ENCODE measurements at places on chromosomes 6 and 20. TPM values are rescaled to one million over a fixed set of nuclear protein-coding genes. Genes with fewer than 3 reads are reported as not detected.

- DNase-seq: no peak
Measured at GRCh38 chr6:137910424-137910834, 43.4 kb downstream of the TNFAIP3 start.

- DNase-seq: no peak
Measured at GRCh38 chr6:163529605-163530004, 115.1 kb downstream of the QKI start.

DNA sequence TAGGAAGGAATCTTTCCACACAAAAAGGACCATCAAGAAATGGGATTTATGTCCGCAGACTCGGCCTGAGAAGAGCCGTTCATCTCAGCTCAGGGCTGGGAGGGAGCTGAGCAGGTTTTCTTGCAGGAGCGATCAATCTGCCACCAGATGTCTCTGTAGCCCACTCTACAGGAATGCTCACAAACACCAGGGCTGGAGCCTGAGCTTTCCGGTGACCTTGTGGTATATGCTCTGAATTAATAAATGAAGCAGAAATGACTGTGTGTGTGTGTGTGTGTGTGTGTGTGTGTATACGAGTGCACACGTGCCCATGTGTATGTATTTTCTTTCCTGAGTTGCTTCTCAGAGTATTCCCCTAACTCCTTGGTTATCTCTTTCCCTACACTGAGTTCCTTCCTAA is 12.0 kb downstream of the CD83 start:
- peak; percentile 67 for DNase-seq

DNA sequence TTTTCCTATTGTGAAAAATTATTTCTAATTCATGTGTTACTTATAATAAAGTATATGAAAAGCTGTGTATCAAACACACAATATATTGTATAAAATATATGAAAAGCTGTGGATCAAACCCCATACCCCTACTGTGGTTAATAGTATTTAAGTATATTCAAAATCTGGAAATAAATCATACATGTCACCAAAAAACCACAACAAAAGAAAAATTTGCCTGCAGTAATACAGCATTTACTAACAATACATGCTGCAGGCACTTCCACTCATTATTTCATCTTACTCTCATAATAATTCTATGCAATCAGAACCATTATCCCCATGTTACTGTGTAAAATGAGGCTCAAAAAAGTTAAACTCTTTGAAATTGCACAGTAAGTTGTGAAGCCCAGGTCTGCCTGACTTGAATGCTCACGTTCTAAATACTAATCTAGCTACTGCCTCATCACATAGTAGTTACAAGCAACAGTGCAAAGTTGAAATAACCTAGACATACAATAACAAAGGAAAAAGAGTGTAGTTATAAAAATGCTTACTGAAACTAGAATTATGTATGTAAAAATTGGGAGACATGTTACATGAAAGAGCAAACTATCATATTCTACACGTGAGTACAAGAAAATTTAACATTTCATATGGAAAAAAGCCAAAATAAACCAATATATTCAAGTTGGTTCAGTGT is 61.7 kb downstream of the FAM217A start:
- DNase-seq: no peak

Gene GPLD1
- 3.9 TPM for polyA plus RNA-seq

Gene LHFPL5
- not detected for polyA plus RNA-seq

DNA sequence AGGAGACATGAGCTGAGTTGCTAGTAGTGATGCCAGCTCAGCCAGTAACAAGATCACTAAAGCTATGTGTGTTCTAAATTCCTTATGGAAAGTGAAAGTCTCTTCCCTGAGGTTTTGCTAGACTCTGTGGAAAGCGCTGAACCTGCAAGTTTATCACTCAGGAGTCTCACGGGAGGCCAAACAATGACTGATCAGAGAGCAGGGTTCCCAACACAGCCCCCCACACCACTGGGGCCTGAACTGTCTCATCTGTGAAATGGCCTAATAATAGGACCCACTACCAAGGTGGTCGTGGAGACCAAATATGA is 19.9 kb downstream of the ACSS1 start:
- DNase-seq: no peak

- DNase-seq: no peak
Measured at GRCh38 chr6:146210406-146211083, 181.7 kb downstream of the GRM1 start.

Gene SPAG4
- polyA plus RNA-seq: 2.8 TPM

DNA sequence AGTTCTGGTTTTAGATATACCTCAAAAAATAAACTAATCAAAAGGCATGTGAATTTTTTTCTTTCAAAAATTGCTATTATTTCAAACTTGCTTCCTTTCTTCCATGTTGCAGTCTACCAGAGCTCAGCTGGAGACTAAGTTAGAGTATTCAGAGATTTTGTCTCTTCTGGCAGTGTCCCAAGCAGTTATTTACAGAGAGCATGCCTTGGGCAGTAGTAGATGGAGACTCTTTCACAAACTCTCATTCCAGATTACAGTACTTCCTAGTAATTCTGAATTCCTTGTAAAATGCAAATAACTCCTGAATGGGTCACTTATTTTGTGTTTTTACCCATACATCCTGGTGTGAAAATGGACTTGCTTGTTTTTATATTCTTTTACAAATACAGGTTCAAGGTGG is 703.4 kb downstream of the EPHA7 start:
- DNase-seq: no peak

Gene GPR63
- 3.2 TPM for polyA plus RNA-seq

GRCh38 chr6:97053643-97054411 is 129.3 kb downstream of the KLHL32 start:
- DNase-seq: no peak

Gene MPIG6B
- polyA plus RNA-seq: 1.6 TPM

DNA sequence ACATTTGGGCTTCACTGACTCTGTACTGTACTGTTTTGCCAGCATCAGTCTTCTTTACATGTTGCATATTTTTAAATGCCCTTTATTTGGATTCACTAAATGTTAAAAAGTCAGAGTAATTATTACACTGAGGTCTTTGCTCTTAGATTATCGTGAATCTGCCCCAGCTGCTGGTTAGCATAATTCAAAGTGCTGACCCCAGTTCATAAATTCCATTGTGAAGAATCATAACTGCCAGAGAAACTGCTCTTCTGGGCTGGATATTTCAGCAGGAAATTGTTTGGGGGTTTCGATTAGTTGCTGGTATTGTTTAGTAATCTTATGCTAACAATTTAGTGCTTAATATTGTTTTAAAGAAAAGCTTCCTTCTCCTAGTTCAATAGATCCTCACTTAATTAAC is 682.1 kb upstream of the MAP3K7 start:
- DNase-seq: no peak

DNA sequence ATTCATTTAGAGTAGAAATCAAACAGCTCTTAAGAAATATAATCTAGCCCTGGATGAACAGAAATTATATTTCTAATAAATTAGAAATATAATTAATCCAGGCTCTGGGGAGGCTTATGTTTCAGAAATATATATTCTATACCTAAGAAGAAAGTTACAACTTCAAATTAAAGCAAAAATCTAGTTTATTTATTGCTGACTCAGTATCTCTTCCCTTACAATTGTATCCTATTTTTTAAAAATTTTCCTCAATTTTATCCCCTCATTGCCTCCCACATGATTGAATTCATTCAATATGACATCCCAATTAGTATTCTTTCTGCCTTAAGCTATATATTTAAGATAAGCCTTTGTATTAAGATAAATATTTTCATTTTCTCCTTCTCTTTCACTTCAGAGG is 71.4 kb downstream of the HS3ST5 start:
- no peak for DNase-seq

DNA sequence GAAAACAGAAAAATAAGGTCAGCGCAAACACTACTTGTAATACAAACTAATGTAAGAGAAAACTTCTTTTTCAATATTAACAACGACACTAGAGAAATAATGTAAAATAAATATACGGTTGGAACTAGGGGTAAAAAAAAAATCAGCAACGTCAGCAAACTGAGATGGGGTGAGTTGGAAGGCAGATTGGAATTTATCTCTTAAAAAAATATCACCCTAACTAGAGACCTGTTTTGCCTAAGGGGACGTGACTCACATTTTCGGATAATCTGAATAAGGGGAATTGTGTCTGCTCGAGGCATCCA is 705 bp upstream of the UTRN start:
- no peak for DNase-seq

Gene AGER
- polyA plus RNA-seq: 15.5 TPM

- no peak for DNase-seq
Measured at GRCh38 chr6:119390247-119390793, 40.8 kb upstream of the MAN1A1 start.

DNA sequence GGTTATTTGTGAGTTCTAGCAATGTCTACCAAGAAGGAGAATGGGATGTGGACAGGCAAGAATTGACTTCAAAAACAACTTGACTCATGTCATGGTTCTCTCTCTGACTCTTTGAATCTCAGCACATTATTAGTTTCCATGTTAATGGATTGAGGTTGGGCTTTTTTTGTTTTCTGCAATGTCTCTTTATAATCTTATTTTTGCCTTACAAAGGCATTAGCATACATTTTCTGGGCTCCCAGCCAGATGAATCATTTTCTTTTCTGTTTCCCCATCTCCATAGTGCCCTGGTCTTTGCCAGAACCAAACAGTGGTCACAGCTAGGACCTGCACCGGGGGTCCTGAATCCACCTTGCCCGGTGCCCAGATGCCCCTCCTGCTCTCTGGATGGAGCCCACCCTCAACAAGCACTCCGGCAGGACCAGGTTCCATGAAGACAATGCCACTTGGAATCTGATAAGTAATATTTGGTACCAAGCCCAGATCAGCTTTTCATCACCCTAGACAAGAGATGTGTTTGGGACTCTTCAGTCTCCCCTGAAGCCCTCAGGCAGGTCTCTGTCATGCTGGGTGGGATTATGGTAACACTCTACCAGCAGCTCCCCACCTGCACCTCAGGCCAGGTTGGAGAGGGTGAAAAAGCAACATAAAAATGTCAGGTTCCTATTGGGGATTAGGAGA is 266.7 kb upstream of the SULF2 start:
- DNase-seq: no peak

GRCh38 chr20:49219924-49220831 is 962 bp downstream of the DDX27 start:
- DNase-seq: no peak

DNA sequence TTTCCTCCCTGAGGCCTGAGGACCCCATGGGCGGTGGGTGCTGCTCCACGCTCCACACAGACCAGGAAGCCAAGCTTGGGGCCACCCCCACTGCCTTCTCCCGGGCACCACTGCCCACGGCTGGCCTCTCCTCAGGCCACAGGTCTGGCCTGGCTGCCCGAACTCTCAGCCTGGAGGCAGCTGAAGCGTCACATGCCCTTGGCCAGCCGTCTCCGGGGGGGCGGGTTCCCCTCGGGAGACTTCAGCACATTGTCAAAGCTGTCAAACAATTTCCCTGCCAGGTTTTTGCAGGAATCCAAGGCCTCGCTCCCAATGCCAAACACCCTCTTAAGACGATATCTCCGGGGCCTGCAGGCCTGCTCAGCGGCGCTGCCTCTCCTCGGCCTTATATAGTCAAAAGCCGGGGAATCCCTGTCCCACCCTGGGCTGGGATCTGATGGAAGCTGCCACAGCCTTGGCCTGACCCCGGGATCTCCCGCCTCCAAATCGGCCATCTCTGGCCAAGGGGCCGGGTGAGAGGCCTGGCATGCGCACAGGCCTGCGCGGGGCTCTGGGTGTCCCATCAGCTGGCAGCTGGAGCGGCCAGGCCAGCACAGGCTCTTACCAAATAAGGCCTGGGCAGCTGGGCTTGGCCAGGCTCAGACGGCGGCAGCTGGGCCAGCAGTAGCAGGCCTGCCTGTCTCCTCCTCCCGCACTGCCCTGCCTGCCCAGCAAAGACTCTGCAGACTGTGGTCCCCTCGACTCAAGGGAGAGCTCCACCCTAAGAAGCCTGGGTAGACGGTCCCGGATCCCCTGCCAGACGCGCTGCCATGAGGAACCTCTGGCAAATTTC is 49.7 kb downstream of the RBM38 start:
- no peak for DNase-seq

Gene BMP7
- polyA plus RNA-seq: 69.9 TPM

DNA sequence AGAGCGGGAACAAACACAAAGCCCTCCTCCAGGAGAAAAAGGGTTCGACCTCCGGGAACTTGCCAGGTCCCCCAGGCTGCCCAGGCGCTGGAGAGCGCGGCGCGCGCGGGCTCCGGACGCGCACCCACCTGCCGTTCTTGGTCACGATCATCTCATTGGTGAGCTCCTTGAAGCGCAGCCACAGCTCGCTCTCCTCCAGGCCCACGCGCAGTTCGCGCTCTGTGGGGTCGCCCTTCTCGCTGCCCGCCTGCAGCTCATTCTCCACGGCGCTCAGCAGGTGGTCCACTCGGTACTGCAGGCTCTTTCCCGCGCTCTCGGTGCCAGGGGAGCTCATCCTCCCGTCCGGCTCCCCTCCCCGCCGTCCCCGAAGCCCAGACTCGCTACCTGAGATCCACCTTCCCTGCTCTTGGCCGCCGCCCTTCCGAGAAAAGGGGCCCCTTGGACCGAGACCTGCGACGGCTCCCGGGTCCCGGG is 356 bp downstream of the TBXT start:
- DNase-seq: no peak

Gene LCA5
- 9.5 TPM for polyA plus RNA-seq

GRCh38 chr6:161128680-161129196 is 137.2 kb downstream of the MAP3K4 start:
- no peak for DNase-seq

Gene NINL
- 50.2 TPM for polyA plus RNA-seq

GRCh38 chr6:135002974-135003703 is 51.5 kb downstream of the HBS1L start:
- DNase-seq: no peak

Gene ESR1
- polyA plus RNA-seq: 1.0 TPM

All from left renal pelvis (tissue), 4 donors.